Osteocyte (in vitro differentiated cells): ENCODE measurements at places on chromosomes 7 and 10. TPM values are rescaled to one million over a fixed set of nuclear protein-coding genes. Genes with fewer than 3 reads are reported as not detected.

GRCh38 chr10:113433711-113434110, 119.1 kb upstream of the HABP2 start:
- DNase-seq = no peak

GRCh38 chr7:24959735-24960485, 20.1 kb downstream of the OSBPL3 start:
- DNase-seq = no peak

The CYP2C9 gene
- not detected in 2 replicates for total RNA-seq

GRCh38 chr10:85490431-85490830, 876.2 kb downstream of the GRID1 start:
- no peak for DNase-seq

The MUC3A gene
- total RNA-seq = not detected in 2 replicates

The SPDYE18 gene
- total RNA-seq = 0.99 TPM in 1 of 2 replicates, not detected in the other

The TRAPPC14 gene
- 18.2 and 20.3 TPM in 2 replicates for total RNA-seq

The LRWD1 gene
- total RNA-seq = 20.1 and 22.1 TPM in 2 replicates

GRCh38 chr10:133237588-133238465, at the start of gene VENTX:
Gene VENTX (plus strand): TSS chr10:133237855. CDS start chr10:133237915, 60 bp downstream.
- no peak for DNase-seq

GRCh38 chr10:17915181-17915580, 36.5 kb upstream of the SLC39A12 start:
- DNase-seq = no peak

DNA sequence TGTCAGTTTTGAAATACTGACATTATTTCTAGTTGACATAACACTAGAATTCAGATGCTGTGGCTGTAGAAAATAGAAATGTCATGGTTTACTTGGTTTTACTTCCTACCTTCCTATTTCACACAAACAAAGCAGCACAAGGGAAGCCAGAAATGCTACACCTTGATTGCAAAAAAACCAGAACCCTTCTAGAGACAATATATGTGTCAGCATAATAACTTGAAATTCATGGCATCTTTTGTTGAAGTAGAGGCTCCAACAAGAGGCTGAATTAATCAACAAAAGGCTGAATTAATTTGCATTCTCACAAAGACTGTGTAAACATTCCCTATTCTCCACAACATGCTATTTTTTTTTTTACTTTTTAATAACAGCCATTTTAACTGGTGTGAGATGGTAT, 25.2 kb downstream of the ZNF117 start:
- DNase-seq = no peak

The RBP4 gene
- 0.56 and 0.63 TPM in 2 replicates for total RNA-seq

GRCh38 chr10:31242902-31243301, 76.1 kb upstream of the ZEB1 start:
- no peak for DNase-seq

The MLXIPL gene
- 0.43 TPM in 1 of 2 replicates, not detected in the other for total RNA-seq

DNA sequence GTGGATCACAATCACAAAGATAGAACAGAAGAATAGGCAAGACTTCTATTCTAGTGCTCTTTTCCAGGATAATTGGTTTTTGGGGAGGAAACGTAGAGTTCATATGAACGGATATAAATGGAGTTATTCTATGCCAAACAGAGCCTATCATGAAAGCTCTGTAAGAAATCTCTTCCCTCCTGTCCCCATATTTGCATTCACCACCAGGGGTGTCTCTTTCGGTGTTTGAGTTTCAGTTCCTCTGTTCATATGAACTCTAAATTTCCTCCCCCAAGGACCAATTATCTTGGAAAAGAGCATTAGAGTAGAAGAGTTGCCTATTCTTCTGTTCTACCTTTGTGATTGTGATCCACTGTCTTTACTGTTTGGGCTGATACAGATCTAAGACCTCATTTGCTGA, 48.3 kb upstream of the CDC14C start:
- DNase-seq = no peak

DNA sequence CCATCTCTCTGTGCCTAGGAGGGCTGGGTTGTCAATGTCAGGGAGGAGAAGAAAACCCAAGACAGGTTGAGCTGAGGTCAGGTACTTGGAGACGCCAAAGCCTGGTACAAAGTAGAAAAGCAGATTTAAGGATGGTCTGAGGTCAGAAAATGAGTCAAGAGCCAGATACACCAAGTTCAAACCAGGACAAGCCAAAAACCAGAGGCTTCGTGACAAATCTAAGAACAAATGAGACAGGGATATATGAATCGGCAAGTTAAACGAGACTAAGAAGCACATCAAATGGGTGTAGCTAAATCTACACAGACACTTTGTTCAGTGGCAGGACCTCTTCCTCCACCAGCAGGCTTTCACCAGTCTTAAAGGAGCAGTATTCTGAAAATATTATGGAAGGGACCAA, 34.2 kb downstream of the C7orf33 start:
- DNase-seq = no peak

GRCh38 chr7:91405092-91405788, 141.0 kb downstream of the FZD1 start:
- no peak for DNase-seq

DNA sequence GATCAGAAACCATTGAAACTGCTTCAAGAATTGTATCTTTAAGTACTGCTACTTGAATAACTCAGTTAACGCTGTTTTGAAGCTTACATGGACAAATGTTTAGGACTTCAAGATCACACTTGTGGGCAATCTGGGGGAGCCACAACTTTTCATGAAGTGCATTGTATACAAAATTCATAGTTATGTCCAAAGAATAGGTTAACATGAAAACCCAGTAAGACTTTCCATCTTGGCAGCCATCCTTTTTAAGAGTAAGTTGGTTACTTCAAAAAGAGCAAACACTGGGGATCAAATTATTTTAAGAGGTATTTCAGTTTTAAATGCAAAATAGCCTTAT, 14.7 kb downstream of the HNRNPA2B1 start:
- DNase-seq = no peak

DNA sequence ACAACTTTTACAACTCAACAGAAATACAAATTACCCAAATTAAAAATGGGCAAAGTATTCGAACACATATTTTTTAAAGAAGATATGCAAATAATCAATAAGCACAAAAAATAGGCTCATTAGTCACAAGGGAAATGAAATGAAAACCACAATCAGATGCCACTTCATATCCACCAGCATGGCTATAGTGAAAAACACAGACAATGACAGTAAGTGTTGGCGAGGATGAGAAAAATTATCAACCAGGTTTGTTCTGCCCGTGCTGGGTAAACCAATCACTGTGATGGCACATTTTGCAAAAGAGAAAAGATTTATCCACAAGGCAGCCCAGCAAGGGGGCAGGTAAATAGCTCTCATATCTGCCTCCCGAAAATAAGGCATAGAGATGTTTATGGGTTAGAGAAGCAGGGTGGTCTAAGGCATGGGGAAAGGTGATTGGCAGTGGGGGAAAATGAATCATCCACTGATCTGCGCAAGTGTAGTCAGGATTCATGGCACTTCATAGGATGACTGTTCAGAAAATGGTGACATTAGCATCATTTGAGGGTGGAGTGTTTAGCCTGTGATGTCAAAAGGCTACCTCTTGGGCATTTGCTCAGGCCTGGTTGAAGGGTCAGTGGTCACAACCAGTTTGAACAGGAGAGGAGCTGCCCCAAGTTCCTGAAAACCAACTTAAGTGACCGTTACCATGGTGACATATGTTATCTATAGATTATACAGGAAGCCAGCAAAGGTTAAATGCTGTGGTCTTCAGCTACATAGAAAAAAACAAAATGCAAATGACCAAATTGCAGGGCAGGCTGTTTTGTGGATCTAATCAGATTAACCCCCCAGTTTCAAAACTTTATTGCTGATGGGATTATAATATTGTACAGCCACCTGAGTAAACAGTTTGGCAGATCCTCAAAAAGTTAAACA, 8.0 kb upstream of the CFAP70 start:
- no peak for DNase-seq

- no peak for DNase-seq
Observed at GRCh38 chr7:8724080-8724718, 290.8 kb downstream of the NXPH1 start.

DNA sequence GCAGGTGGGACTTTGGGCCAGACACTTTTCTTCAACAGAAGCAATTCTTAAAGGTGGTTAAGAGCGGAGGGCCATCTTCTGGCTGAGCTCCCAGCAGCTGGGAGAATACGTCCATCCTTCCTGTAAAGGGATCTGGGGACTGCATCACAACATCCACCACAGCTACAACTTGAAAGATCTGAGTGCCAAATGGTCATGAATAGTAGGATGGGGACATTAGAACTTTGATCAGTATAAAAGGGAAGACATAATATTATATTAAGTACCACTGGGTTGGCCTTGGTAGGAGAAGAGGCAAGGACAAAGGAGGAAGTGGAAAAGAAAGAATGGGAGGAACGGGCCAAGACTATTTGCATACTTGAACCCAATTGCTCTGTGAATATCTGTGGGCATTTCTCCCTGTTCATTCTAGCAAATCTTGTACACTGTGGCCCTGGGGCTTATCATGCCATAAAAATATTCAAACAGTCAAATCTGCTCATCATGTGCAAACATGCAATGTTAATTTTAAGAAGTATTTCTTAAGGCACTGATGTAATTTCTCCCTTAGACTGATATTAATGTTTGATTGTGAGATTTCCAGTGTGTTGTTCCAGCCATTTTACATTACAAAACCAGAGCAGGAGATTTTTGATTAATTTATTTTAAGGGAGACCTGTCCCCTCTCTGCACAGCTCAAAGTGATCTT, 65.5 kb upstream of the CREB5 start:
- no peak for DNase-seq

GRCh38 chr10:92131275-92131820, 159.5 kb downstream of the CPEB3 start:
- DNase-seq = no peak

GRCh38 chr10:17872191-17873091, 63.3 kb downstream of the MRC1 start:
- no peak for DNase-seq

The FZD1 gene
- total RNA-seq = 19.4 and 20.0 TPM in 2 replicates

DNA sequence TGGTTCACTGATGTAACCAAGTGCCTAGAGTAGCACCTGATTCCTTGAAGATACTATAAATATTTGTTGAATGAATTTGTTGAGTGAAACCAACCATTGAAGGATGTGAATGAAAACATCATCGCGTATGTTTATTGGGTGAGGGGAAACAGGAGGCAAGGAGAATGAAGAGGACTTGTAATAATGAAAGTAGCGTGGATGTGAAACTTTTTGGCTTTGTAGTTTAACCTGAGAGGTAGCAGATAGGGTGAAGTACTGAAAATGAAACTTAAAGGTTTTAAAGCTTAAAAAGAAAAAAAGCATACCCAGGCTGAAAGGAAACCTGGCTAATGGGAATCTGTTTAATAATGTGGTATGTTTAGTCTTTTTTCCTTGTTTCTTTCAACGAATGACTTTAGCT, 5.2 kb downstream of the CCNY start:
- no peak for DNase-seq

GRCh38 chr7:86788948-86789347, 145.2 kb downstream of the GRM3 start:
- no peak for DNase-seq

GRCh38 chr10:23417254-23417653, 21.6 kb upstream of the OTUD1 start:
- no peak for DNase-seq

DNA sequence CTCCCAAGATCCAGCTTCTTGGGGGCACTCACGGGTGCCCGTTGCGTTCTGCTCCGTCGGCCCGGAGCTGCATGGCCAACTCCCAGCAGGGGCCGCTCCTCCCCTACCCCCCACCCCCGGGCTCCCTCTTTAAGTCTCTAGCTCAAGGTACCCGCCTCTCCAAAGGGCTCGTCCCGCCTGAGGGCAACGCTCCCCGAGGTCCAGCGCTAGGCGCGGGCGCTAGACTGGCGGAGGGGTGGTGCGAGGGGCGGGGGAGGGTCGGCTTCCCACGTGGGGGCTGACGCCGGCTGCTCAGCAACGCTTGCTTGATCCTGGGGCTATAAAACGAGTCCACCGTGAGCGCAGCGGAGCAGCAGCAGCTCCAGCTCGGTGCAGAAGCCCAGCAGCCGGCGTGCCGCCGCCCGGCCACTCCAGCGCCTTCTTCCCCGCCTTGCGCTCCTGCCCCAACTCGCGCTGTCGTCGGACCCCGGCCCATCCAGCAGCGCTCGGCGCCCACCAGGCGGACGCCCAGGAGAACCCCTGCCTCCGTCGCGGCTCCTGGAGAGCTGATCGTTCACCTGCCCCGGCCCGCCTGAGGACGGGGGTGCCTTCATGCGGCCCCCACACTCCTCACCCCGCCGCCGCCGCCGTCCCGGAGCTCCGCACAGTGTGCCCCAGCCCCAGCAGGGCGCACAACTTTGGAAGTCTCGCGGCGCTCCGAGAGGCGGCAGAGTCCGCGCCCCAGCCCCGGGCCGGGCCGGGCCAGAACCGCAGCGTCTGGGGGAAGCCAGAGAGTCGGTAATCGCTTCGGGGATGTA, at the start of gene ADRA2A:
Gene ADRA2A (plus strand): TSS at position 348 of the 797 bp plus-strand sequence. CDS start 968 bp downstream, outside the sequence.
- peak; percentile 86 for DNase-seq

- DNase-seq = peak; percentile 94
Observed at GRCh38 chr10:71840177-71840957, 10.7 kb downstream of the PSAP start.

DNA sequence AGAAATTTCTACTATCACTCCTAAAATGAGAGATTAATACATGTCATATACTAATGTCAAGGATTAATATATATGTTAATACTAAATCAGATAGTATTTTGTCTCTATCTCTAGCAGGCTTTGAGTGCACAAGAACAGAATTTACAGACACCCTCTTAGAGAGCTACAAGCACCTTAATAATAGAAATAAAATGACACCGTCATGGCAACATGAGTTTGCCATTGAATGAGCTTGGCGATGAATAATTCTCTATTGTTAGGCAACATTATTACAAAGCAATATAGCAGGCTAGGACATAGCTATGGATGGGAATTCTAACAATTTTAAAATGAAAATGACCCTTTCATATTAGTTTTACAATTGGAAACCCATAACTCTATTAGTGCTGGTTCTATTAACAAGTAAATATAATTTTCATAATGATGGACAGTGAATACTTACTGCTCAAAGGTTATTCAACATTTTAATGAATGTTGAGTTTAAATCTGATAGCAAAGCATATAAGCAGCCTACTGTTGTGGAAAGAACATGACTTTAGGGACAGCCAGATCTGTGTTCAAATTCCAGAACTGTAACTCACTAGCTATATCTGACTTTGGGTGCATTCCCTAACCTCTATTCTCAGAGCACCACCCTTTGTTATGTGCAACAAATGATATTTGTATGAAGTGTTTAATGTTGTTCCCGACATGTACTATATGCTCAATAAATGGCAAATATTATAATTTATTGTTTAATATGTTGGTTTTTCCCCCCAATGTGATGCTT, 184.5 kb upstream of the DKK1 start:
- no peak for DNase-seq

The GIMAP7 gene
- total RNA-seq = not detected in 2 replicates

DNA sequence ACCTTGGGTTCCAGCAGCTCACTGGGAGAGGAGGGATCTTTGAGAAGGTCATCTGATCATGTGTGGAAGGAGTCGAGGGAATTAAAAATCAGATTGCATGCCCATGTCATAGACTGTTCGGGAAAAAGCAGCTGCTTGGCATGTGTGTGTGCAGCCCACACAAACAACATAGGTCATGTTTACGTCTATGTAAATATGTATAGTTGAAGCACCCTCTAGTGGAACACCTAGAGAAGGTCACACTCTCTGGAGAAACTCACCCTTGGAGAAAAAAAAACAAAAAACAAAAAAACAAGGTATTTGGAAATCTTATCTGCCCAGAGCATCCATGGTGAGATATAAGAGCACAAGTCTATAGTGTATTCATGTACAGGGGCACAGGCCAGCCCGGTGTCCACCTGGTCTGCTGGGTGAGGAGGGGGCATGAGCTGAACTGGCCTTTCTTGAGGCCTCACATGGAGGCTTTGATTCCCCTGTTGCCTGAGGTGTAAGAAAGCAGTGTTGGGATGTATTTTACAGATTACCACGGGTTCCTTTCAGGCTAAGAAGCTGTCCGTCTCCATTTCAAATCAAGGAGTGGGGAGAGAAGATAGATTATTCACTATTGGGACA, 98.0 kb downstream of the NPY start:
- DNase-seq = no peak
